ENCODE measurements at places on chromosomes 3 and 15.

DNA sequence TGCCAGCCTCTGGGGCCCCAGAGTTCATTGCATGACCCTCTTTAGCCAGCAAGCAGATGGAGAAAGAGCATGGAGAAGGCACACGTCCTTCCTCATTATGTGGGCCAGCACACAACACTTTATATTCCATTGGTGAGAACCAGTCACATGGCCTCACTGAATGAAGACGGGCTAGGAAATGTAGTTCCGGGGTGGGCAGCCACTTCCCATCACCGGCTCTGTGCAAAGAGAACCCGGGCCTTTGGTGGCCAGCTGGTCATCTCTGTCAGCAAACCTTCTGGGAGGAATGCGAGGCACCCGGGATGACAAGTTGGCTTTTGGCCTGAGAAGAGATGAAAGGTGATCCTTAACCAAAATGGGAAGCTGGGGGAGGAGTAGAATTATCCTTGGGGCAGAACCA, 90.2 kb upstream of the VGLL4 start:
- no peak for DNase-seq

DNA sequence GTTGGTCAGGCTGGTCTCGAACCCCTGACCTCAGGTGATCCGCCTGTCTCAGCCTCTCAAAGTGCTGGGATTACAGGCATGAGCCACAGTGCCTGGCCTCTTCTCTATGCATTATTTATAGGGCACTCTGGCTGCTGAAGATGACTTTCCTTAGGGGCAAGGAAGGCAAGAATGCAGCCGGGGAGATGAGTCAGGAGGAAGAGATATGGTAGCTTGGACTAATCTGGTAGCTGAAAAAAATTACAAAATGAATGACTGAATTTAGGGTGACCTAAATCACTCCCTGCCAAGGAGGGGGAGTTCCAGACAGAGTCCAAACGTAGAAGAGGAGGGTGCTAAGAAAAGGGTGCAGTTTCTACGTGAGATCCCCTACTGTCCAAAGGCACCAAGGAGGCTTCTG, 14.2 kb downstream of the RHCG start:
- peak; percentile 29 for DNase-seq

GRCh38 chr3:64460877-64461276, 226.9 kb downstream of the ADAMTS9 start:
- DNase-seq, result peak; percentile 97

- no peak for DNase-seq
These were observed 768.1 kb downstream of the GBE1 start for GRCh38 chr3:80993241-80993945.

DNA sequence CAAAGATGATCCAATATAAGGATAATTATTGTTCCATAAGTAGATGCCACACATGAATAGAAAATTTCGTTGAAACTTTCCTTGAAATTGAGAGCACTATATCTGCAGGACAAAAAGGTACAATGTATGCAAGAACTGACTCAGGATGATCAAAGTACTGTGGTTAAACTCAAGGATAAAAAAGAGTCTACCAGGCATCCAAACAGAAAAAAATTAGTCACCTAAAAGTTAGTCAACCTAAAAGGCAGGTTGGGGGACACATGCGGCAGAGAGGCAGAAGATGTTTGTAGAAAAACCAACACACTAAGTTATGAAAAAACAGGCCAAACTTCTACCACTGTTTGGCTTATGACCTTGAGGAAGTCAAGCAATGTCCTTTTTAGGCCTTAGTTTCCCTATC, 68.7 kb downstream of the GSK3B start:
- peak; percentile 47 for DNase-seq

DNA sequence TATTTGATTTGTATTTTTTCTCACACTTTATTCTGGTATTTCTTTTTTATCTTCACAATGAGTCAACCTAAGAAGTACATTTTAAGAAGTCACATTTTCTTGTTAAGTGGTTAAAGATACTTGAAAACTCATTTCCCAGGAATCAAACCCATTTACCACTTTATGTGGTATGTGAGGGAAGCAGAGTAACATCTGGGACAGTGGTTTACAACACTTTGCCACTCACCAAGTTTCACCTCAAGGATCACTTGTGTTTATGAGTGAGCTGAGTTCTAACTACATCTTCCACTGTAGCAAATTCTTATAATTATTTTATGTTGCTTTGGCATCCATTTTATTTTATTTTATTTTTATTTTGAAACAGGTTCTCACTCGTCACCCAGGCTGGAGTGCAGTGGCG, 53.8 kb downstream of the IGSF11 start:
- DNase-seq, result no peak

DNA sequence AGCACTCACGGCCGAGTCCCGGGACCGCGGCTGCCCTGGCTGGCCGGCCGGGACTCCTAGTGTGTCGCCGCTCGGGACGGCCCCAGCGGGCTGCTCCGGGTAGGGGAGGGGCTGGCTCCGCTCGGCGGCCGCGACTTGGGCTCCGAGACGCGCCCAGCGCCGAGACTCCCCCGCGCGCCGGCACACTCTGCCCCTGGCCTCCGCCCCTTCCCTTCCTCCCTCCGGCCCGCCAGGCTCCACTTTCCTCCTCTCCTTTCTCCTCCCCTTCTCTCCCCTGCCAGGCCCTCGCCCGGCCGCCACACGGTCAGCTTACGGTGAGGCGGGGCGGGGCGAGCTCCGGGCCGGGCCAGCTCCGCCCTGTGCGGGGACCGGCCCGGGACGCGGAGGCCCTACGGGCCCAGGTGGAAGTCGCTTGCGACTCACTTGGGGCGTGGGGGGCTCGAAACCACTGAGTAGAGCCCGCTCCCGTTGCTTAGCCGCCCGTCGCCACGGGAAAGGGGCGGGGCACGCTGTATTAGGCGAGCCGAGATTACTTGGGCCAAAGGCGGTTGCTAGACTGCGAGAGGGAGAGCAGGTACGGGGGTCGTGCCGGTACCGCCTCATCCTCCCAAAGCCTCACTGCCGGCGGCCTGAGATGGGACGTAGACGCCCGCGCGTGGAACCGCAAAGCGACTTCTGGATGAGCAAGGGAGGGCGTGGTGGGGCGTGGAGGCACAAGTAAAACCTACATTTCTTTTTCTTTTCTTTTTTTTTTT, at the start of gene ITGB5:
Gene ITGB5 (minus strand): TSS at position 189 of the 755 bp plus-strand sequence. CDS start 365 bp downstream, outside the sequence.
- DNase-seq, result peak; percentile 85

DNA sequence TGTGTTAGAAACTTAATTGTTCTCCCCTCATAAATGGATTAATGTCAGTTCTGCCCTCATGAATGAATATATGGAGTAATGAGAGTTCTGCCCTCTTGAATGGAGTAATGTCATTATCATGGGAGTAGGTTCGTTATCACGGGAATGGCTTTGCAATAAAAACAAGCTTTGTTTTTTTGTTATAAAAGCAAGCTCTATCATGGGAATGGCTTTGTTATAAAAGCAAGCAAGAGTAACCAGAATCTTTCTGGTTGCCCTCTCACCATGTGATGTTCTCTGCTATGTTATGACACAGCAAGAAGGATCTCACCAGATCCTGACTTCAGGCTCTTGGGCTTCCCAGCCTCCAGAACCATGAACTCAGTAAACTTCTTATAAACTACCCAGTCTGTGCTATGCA, 38.4 kb upstream of the UBL7 start:
- no peak for DNase-seq

- no peak for DNase-seq
These were observed 51.7 kb upstream of the TSPAN3 start for GRCh38 chr15:77122576-77122975.

GRCh38 chr3:78781351-78781750, 986.4 kb downstream of the ROBO1 start:
- DNase-seq, result no peak

- no peak for DNase-seq
These were observed 36.5 kb downstream of the SLC12A6 start for GRCh38 chr15:34301058-34301457.
